K562 (cell line): ENCODE measurements at places on chromosomes 16 and 17.

DNA sequence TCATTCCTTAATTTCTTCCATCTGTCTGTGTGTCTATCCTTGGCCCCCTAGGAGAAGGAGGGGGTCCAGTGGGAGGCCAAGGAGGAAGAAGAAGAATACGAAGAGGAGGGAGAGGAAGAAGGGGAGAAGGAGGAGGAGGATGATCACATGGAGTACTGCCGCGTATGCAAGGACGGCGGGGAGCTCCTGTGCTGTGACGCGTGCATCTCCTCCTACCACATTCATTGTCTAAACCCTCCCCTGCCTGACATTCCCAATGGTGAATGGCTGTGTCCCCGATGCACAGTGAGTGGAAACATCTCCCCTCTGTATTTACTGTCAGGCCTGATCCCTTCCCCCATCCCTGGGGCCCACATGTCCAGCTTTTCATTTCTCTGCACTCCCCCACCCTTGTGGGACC lies 6.3 kb downstream of the CHD3 start:
- no peak for DNase-seq

GRCh38 chr17:41692722-41693521 lies 4.2 kb downstream of the EIF1 start:
- DNase-seq = no peak

GRCh38 chr16:1102921-1103635 lies 7.0 kb upstream of the C1QTNF8 start:
- peak; percentile 92 for DNase-seq

DNA sequence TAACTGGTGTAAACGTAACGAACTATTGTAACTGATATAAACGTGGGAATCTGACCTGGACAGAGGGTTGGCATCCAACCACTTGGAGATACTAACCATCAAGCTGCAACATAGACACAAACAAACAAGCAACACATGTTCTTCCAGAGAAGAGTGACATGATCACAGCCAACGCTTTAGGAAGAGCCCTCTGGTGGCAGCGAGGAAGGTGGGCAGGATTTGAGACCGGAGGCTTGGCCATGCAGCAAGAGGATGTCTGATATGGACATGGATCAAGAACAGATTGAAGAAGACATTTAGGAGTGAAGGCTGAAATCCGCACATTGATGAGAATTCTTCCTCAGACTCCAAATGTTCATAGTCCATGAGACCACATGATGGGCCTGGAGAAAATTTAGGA lies 40.3 kb upstream of the TNRC6A start:
- no peak for DNase-seq

DNA sequence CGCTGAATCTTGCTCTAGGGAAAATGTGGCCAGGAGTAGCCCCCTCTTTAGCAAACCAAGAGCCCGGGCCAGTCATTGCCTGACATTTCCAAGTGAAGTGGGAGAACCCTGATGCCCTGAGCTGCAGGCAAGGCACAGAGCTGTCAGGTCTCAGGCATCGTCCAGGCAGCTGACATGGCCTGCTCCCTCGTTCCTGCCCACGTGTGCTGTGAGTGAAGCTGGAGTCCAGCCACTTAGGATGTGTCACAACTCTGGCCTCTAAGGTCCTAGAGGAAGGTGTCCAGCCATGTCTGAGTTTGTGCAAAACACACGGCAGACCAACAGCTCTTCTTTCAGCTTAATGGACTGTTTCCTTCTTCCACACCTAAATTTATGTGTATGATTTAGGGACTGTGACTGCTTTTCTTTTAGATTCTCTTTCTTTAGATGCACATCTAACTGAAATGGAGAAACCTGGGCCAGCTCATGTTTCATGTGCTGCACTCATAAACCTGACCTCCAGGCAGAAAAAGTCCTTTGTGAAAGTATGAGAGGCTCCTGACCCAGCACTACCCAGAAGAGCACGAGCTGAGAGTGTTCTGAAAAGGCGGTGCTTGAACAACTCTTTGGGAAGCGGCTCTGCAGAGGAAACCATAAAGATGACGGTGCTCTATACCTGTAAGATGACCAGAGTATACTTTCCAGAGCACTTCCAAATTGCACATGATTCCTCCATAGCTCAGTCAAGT lies 14.8 kb upstream of the LIMD2 start:
- no peak for DNase-seq

- no peak for DNase-seq
Observed at GRCh38 chr16:84548971-84549844, 44.7 kb upstream of the MEAK7 start.

GRCh38 chr17:60142872-60143499 lies 6.8 kb upstream of the CA4 start:
- peak; percentile 67 for DNase-seq

GRCh38 chr17:31226373-31226772 lies 70.7 kb downstream of the OMG start:
- no peak for DNase-seq

DNA sequence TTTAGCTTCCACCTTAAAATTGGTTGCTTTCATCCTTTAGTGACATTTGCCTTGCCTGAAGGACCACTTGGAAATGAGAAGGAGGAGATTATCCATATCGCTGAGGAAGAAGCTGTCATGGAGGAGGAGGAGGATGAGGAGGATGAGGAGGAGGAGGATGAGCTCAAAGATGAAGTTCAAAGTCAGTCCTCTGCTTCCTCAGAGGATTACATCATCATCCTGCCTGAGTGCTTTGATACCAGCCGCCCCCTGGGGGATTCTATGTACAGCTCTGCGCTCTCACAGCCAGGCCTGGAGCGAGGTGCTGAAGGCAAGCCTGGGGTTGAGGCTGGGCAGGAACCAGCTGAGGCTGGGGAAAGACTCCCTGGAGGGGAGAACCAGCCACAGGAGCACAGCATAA lies 11.5 kb upstream of the TMEM106A start:
- no peak for DNase-seq

DNA sequence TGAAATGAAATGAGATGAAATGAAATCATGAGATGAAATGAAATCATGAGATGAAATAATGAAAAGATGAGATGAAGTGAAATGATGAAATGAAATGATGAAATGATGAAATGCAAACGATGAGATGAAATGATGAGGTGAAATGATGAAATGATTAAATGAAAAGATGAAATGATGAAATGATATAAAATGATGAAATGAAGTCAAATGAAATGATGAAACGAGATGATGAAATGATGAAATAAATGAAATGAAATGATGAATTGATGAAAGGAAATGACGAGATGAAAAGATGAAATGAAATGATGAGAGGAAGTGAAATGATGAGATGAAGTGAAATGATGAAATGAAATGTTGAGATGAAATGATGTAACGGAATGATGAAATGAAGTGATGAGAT lies 595.6 kb downstream of the TP53TG3F start:
- DNase-seq = no peak

DNA sequence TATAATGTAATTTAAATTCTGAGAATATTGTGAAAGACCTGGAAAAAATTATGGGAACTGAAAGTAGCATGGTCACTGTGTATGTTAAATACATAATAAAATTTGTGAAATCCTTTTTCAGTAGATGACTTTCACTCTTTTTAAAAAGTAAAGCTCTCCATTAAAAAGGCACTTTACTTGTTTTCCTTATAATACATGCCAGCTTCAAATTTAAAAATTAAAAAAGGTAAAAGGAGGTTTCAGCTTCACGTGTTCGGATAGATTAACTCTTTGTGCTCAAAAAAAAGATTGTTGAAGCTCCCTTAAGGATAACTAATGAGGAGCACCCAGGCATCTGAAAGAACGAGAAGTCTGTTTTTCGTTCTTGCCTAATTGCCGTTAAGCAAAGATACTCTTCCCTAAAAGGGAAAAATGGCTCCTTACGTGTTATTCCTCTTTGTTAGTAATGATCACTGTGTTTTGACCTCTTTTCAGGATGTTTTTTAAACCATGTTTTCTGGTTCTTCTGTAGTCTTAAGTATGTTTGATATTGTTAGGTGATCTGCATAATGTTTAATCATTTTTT lies 87.8 kb downstream of the TUBD1 start:
- no peak for DNase-seq

- DNase-seq = no peak
Observed at GRCh38 chr17:32564325-32564724, 77.5 kb downstream of the CDK5R1 start.

DNA sequence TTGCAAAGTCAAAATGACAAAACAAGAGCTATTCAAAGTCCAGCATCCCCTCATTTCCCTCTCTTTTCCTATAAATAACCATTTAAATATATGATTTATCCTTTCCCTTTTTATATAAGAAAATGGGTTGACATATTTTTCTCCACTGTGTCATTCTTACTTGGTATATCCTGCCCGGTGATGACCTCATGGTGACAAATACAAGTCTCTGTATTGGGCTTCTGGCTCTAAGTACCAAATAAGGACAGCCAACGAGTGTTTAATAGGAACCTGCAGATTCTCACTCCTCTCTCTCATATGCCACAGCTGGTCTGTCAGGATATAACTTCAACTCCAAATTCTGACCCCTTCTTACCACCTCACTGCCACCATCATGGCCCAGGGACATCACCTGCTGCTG lies 25.5 kb upstream of the CBLN1 start:
- DNase-seq = no peak

GRCh38 chr17:75535119-75535537 lies 9.6 kb downstream of the LLGL2 start:
- DNase-seq = no peak

GRCh38 chr16:17949982-17950250 lies 386.6 kb downstream of the NPIPA8 start:
- no peak for DNase-seq

DNA sequence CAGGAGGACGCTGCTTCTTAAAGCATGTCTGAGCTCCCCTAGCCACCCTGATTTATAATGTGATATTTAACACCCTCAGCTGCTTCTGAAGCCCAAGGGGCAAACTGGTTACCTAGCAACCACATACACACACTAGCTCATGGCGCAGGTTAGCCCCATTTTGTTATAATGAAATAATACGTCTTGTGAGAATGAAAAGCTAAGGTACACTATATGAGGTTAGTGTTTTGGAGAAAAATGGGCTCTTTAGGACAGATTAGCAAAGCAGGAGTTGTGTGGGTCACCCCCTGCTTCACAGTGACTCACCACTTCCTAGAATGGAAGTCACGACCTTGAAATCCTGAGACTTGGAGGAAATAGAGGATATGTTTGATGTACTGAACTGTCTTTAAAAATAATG lies 404.8 kb upstream of the HSBP1 start:
- no peak for DNase-seq

- DNase-seq = no peak
Observed at GRCh38 chr17:81534157-81535006, 6.2 kb downstream of the FSCN2 start.

GRCh38 chr17:65531256-65532100 lies 30.0 kb downstream of the AXIN2 start:
- no peak for DNase-seq
